Right lung (tissue), 10 donors: ENCODE measurements at places on chromosomes 6 and 20. TPM values are rescaled to one million over a fixed set of nuclear protein-coding genes. Genes with fewer than 3 reads are reported as not detected.

DUSP15 gene
- 13.9 TPM for polyA plus RNA-seq

PSMB9 gene
- polyA plus RNA-seq: 15.6 TPM

OXT gene
- not detected for polyA plus RNA-seq

DNAAF9 gene
- 26.7 TPM for polyA plus RNA-seq

RNF182 gene
- 5.0 TPM for polyA plus RNA-seq
